Cardiac muscle cell (in vitro differentiated cells and primary cell): ENCODE measurements at places on chromosomes 12 and 14. TPM values are rescaled to one million over a fixed set of nuclear protein-coding genes. Genes with fewer than 3 reads are reported as not detected.

DNA sequence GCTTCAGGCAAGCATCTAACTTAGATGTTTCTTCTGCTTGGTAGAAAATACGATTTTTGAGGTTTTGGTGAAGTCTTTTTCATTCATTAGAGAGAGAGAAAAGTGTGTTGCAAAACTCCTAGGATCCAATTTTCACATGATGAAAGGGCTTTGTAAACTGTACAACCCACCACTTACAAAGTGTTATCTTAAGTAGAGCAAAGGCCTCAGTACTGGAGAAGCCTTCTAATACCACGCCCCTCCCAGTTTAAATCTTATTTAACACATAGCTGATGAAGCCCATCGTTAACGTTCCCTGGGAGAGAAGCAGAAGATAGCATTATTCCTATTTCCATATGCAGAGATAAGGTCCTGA, 869 bp downstream of the APOLD1 start:
- peak; percentile 70 for DNase-seq

Gene IAPP
- total RNA-seq = 0.09 and 0.14 TPM in 2 replicates

DNA sequence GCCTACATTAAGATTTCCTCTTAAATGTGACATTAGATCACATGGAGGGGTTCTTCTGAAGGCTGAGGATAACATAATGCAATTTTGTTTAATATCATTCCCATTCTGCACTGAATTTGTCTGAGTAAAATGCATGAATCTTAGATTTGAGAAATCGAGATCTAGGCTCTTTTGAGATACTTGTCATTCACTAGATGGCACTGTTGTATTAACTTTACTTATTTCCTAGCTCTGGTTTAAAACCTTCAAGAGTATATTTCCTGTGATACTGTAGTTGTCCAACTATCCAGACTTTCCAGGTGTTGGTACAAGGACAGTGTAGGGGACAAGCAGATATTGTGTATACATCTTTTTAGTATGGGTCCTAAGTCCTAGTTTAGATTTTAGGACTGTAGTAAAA, 91.7 kb upstream of the SEL1L start:
- DNase-seq = peak; percentile 67

Gene CAPRIN2
- 30.6 and 38.4 TPM in 2 replicates for total RNA-seq

DNA sequence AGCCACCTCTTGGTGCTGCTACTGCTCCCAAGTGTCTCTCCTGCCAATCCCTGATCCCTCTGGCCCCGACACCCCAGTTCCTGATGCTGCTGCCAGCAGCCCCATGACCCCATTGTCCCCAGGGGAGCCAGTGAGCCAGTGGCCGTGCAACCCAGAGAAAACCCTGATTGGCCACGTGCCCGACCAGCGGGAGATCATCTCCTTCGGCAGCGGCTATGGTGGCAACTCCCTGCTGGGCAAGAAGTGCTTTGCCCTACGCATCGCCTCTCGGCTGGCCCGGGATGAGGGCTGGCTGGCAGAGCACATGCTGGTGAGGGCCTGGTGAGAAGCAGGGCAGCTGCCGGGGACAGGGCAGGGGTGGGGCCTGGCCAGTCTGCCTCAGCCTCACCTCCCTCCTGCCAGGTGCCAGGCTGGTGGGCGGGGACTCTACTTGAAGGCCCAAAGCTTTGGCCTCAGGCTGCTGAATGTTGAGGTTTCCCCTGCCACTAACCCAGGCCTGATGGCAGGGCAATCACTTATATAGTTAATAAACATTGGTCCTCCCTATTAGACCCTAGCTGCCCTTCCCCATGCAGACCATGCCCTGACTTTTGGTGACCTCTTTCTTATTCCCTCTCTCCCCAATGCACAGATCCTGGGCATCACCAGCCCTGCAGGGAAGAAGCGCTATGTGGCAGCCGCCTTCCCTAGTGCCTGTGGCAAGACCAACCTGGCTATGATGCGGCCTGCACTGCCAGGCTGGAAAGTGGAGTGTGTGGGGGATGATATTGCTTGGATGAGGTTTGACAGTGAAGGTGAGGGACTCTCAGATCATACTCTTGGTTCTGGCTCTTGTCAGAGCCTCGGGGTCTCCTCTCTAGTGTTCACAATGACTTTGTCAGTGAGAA, 5.1 kb downstream of the PCK2 start:
- DNase-seq = no peak

DNA sequence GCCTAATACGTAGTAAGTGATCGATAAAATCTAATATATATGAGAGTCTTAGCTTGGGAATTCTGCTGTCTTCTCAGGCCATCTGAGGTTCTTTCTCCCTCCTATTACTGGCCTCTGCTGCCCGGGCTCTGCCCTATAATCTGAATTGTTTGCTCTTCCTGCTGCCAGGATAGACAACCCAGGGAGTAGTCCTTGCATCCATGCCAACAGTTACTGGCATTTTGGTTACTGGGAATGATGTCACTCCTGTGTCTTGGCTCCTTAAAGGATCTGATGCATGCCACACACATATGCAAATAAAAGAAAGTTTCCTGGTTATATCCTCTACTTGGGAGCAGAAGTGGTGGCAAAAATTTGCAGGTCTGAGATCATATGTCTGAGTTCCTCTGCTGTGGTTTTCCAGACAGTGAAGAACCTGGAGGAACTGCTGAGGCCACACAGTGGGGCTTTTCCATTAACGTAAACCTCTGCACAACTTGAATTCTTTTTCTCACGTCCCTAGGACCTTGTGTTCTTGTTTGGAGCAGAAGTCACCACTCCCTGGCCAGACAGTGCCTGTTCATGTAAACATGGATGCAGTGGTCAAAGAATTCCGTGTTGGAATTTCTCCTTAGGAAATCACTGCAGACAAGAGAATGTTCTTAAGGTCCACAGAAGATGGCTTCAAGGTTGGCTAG, 320.6 kb upstream of the TBX3 start:
- no peak for DNase-seq

DNA sequence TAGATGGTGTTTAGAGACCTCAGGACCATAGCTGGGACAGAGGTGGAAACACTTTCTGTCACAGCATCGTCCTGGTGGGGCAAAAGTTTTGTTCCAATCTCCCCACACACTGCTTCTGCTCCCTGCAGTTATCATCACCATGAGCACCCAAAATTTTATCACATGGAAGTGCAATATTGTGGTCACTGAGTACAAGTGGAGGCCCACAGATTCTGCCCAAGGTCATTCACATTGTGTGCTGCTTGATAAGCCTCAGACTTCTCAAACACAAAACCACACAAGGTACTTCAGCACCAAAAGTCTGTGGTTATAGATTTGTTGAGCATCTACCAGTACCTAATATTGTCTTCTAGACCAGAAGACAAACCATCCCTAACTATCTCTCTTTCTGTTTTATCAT, 554 bp upstream of the KRT77 start:
- no peak for DNase-seq

DNA sequence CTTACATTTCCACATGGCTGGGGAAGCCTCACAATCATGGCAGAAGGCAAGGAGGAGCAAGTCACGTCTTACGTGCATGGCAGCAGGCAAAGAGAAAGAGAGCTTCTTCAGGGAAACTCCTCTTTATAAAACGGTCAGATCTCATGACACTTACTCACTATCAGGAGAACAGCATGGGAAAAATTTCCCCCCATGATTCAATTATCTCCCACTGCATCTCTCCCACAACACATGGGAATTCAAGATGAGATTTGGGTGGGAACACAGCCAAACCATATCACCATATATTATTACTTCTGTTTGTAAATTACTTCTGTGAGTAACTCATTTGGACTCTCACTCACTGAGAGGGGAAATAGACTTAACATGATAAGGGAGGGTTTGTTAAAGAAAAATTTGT, 1496.8 kb upstream of the TMEM132C start:
- no peak for DNase-seq

- no peak for DNase-seq
Observed at GRCh38 chr14:21267886-21268616, 1.2 kb downstream of the HNRNPC start.

DNA sequence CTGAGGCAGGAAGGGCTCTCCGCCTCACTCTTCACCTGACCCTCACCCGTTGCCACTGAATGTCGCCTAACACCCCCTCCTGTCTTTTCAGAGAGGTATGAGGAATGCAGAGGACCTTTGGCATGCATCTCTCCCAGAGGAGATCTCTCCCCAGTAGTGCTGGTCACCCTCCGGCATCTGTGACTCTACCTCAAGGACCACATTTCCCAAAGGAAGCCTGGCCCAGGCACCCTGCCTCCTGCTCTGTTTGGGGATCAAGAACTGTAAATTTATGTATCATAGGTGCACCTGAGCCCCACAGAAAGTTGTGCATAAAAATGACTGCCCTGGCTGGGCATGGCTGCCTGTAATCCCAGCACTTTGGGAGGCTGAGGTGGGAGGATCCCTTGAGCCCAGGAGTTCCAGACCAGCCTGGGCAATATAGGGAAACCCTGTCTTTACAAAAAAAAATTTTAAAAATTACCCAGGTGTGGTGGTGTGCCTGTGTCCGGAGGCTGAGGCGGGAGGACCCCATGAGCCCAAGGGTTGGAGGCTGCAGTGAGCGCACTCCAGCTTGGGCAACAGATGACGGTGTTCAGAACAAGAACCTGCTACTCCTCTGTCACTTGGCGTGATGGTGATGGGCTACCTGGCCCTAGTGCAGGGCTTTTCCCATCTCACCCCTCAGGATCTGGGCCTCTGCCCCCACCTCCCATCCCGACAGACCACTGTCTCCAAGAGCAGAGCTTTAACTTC, 13.7 kb downstream of the TNFRSF1A start:
- DNase-seq = no peak

DNA sequence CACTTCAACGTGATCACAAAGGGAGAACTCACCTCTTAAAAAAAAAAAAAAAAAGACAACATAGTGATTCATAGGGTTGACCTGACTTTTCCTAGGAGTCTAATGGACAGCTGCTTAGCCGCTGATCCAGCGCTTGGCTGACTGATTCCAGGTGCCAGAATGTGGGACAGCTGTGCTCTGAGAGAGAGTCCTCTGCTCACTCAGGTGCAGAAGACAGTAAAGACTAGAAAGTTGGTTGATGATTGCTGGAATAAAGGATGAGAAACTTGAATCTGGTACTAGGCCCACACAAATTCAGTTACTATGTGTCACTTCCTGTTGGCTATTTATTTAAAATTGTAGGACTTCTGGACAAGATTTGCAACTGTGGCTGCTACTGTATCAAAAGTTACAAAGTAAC, 229.4 kb downstream of the CHST11 start:
- no peak for DNase-seq

GRCh38 chr14:80304125-80304766, 92.9 kb upstream of the DIO2 start:
- DNase-seq = peak; percentile 61

DNA sequence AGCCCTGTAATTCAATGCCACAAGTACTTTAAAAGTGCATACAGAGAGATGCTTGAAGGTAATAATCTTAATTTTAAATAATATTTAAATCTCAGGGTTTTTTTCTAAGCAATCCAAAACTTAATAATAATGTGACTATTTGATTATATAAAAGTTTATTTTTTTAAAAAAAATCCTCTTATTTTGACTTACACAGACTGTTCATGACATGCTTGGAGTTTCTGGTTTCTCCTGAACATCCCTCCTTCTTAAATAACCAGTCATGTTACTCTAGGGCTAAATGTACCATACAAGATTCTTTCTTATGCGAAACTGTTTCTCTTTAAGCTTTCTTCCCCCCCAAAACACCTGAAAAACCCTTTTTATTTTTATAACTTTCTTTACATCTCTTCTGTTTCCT, 58.2 kb upstream of the SLC2A13 start:
- no peak for DNase-seq

- DNase-seq = no peak
Observed at GRCh38 chr14:99774556-99775307, 18.5 kb upstream of the EML1 start.

Gene SH2B3
- total RNA-seq = 7.5 and 11.6 TPM in 2 replicates

- DNase-seq = no peak
Observed at GRCh38 chr12:109892748-109893147, 7.3 kb upstream of the TCHP start.

DNA sequence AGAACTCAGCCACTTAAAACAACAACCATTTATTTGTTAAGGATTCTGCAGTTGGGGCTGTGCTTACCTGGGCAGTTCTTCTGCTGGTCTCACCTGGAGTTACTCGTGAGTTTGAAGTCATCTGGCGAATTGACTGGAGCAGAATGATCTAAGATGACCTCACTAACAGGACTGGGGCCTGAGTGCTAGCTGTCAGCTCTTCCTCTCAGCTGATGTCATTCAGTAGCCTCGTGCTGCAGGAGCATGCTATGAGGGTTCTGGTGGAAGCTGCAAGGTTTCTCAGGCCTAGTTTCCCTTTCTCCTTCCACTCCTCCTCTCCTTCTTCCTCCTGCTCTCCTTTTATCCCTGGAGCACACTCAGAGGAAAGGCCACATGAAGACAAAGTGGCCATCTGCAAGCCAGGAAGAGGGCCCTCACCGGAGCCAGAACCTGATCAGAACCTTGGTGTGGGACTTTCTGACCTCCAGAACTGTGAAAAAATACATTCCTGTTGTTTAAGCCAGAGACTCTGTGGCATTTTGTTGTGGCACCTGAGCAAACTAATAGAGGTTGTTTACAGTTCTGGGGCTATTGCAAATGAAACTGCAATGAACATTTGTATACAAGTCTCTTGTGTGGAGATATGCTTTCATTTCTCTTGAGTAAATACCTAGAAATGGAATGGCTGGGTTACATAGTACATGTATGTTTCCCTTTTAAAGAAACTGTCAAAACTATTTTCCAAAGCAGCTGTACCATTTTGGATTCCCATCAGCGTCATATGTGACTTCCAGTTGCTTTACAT, 21.9 kb upstream of the MAP3K9 start:
- DNase-seq = no peak

DNA sequence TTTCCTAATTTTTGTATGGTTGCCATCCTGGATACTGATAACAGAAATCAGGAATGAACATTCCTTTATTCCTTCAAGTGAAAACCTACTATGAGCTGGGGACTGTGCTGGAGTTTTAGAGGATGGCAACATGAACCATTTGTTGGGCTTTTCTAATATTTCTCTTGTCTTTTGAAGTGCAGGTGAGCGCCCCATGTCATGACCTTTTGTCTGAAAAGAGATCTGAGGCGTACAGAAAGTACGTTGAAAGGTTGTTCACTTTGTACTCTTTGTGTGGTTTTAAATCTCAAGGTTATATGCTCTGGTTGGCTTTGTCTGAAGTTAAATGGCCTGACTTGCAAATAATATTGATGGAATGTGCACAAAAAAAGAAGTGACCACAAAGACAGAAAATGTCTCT, 79.0 kb downstream of the GAS2L3 start:
- no peak for DNase-seq
